ENCODE measurements at places on chromosomes 2 and 18.

GRCh38 chr2:240564561-240565332 lies 3.5 kb upstream of the RNPEPL1 start:
- DNase-seq, result no peak

DNA sequence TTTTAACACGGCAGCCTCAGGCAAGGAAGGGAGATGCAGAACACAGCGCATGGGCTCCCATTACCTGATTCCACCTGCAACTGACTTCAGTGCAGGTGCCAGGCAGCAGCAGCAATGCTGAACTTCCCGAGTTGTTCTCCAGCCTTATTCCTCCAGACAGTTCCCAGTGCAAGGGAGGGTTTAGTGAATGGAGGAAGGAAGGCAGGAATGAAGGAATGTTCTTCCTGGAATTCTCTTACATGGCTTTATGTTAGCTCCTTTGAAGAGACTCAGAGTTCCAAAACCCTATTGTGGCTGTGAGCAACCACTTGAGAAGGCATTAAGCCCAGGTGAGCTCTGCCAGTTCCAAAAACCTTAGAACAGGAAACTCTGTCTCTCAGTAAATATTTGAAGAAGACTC lies 45.5 kb downstream of the SERPINB7 start:
- no peak for DNase-seq

- DNase-seq, result no peak
These were observed 8.7 kb downstream of the CYRIA start for GRCh38 chr2:16656784-16657391.

- DNase-seq, result no peak
These were observed 230.6 kb upstream of the LRATD1 start for GRCh38 chr2:14401873-14402272.

All from mammary epithelial cell (primary cell).